ENCODE measurements at places on chromosomes 2 and 18. TPM values are rescaled to one million over a fixed set of nuclear protein-coding genes. Genes with fewer than 3 reads are reported as not detected.

FOXI3 gene
- not detected for total RNA-seq

LOXL3 gene
- total RNA-seq = 6.4 TPM

DUSP28 gene
- 6.2 TPM for total RNA-seq

APCDD1 gene
- total RNA-seq = 98.4 TPM

OSBPL1A gene
- 40.4 TPM for total RNA-seq

SKOR2 gene
- not detected for total RNA-seq

LPIN2 gene
- 14.1 TPM for total RNA-seq

PLCD4 gene
- total RNA-seq = 3.9 TPM

GRCh38 chr2:232761301-232761907 is 15.0 kb downstream of the KCNJ13 start:
- DNase-seq = no peak

DNA sequence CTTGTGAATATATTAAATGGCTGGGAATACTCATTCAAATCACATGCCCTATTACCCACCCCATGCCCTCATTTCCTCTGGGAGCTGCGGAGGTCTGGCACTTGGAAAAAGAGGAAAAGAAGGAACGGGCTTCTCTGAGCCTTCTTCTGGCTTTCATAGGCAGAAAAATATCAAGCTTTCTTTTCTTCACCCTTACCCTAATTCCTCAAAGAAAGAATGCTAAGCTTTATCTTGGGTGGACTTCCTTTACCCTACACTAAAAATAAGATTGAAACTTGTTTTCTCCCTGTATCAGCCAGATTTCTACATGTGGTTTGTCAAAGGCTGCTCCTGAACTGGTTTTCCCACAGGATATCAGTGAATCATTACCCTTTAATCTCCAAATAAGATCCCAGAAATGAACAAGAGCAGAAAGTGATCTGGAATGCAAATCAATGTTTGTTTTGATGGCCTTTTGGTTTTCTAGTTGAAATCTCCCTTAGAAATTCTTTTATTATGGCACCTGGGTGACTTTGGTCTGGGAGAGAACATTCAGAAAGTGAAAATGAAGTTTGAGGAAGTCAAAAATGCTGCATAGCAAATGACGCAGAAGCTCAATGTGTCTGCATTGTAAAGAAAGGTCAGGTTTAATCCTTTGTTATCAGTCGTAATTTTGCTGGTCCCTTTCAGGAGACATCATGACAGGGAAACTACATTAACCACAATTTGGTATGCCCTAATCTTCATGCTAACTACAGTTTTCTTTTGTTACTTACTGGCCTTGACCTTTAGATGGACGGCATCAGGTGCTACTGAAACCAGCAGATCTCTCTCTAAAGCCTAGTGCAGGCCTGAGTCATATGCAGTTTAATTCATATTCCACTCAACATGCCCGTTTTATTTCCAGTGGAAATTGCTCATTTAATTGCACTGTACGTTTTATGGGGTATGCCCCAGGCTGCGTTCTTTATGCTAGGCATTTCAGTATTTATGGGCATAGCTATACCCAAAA is 46.6 kb upstream of the HNRNPA3 start:
- no peak for DNase-seq

- DNase-seq = no peak
These were observed 10.2 kb downstream of the ZBTB14 start for GRCh38 chr18:5285326-5285725.

DNA sequence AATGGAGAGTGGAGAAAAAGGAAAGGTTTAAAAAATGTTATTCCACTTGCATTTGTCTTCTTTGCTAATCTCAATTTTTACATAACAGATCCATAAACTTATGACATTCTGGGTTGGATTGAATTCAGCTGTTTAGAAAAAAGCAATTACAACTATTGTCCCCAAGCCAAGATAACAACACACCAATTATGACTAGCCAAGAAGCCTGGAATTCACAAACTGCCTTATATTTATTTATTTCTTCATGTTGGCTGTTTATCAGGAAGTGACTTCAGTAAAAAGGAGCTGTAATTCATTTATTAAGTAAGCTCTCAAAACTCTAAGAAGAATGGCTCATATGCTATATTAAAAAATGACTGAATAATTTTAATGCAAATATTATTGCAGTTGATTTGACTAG is 137.4 kb downstream of the CALCRL start:
- DNase-seq = no peak

DNA sequence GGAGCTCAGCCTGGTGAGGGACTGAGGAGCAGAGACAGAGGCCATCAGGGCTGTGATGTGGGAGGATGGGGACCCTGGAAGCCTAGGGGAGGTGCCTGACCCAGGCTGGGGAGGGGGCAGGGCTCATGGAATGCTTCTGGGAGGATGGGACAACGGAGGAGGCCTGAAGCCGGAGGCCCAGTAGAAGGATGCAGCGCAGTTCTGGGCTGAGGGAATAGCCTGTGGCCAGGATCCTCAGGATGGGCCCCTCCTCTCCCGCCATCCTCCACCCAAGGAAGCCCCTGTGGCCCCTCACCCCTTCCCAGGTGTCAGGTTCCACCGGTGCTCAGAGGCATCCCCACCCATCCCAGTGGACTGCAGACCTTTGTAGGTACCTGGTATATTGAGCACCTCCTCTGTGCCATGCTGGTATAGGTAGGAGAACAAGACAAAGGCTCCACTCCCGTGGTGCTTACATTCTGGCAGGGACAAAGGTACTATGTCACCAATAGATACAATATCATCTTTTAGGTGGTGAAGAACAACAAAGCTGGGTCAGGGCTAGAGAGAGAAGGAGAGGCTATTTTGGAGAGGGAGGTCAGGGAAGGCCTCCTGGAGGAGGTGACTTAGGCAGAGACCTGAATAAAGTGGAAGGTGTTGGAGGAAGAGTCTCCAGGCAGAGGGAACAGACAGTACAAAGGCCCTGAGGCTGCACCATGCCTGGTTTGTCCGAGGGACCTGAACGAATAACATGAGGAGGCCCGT is 2.7 kb downstream of the ZAP70 start:
- DNase-seq = no peak

GRCh38 chr2:171763602-171764001 is 76.3 kb downstream of the DYNC1I2 start:
- no peak for DNase-seq

DNA sequence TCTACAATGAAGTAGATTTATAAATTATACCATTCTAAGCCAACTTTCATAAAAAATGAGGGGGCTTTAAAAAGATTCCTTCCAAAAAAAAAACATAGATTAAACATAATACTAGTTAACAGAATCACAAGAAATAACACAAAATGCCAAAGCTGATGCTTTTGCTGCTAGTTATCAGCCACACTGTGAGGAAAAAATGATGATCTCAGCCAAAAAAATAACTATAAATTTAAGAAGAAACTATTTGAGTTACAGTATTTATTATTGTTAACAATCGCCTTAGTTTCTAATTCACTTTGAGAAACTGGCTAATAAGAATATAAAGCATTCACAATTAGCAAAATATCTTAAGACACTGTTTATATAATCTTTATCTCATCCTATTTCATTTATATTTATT is 27.1 kb downstream of the BAZ2B start:
- no peak for DNase-seq

GRCh38 chr2:238761868-238762267 is 86.0 kb upstream of the TWIST2 start:
- DNase-seq = no peak

- no peak for DNase-seq
These were observed 2.1 kb downstream of the ANKMY1 start for GRCh38 chr2:240555541-240556250.

Measured in ureter (tissue), 1 donor.